Sciatic nerve (tissue), 2 donors: ENCODE measurements at places on chromosomes 7 and 10.
A peak's percentile ranks its signal among the peaks of the same experiment; 100 is the strongest.

- no peak for DNase-seq
Measured at GRCh38 chr7:128383776-128384175, 22.3 kb upstream of the PRRT4 start.

DNA sequence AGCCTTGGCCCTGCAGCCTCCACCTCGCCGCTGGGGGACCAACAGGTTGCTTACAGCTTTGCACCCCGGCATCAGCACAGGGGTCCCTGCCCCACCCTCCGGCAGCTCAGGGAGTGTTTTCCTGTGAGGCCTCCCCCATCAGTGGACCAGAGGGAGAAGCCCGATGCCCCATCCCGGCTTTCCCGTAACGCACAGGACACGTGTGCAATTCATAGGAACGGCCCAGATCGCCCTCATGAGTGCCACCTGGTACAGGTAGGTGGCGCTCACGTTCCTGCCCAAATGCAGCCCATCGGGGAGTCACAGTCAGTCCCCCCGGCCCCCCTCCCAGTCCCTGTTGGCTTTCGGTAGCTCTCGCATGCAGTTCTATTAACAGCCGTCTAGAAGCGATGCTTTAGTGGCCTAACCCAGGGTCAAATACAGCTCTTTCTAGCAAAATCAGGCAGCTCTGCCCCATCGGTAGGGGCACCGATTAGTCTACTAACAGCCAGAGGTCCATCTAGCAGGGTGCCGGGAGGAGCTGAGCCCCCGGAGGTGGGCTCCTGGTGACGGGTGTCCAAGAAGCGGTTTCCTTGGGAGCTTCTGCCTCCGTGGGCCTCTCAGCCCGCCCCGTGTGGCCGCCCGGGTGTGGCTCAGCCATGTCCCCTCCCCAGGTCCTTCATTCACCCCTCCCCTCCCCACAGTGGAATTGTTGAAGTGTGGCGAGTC is 48.4 kb upstream of the GTF2IRD1 start:
- DNase-seq, result no peak

GRCh38 chr10:19847321-19847720 is 31.1 kb downstream of the PLXDC2 start:
- no peak for DNase-seq

GRCh38 chr7:37825038-37825437 is 23.4 kb upstream of the NME8 start:
- no peak for DNase-seq

- no peak for DNase-seq
Measured at GRCh38 chr7:81233208-81233940, 314.5 kb upstream of the SEMA3C start.

DNA sequence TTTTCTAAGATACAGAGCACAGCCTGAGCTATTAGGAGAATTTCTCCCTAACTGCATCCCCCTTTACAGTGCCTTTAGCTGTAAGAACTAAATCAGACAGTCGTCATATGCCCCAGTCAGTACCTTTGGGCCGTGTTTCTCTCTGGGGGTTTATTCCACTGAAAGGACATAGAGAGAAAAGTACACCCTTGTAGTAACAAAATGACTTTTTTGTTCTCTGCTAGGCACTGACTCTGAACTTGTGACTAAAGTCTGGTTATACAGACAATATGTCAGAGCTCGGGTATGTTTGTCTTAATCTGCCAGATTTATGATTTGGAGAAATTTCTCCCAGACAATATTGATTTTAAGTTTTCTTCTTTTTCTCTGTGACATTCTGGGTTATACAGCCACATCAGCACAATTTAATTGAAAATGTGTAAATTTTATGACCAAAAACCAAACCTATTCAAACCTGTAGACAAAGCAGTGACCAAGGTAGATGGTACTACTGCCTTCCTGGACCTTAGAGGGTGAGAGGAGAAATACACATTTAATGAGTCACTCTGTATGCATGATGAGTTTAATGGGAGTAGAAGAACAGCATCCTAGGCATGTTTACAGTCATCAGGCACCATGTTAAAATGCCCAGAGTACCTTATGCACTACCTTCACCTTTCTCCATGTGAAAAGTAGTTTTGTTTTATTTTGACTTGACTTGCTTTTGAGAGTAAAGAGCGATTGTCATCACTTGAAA is 156.1 kb upstream of the PLXDC2 start:
- DNase-seq, result no peak

GRCh38 chr10:110563132-110563531 is 4.4 kb upstream of the SMC3 start:
- DNase-seq, result no peak

- DNase-seq, result no peak
Measured at GRCh38 chr7:147980826-147981813, 609.4 kb upstream of the C7orf33 start.

DNA sequence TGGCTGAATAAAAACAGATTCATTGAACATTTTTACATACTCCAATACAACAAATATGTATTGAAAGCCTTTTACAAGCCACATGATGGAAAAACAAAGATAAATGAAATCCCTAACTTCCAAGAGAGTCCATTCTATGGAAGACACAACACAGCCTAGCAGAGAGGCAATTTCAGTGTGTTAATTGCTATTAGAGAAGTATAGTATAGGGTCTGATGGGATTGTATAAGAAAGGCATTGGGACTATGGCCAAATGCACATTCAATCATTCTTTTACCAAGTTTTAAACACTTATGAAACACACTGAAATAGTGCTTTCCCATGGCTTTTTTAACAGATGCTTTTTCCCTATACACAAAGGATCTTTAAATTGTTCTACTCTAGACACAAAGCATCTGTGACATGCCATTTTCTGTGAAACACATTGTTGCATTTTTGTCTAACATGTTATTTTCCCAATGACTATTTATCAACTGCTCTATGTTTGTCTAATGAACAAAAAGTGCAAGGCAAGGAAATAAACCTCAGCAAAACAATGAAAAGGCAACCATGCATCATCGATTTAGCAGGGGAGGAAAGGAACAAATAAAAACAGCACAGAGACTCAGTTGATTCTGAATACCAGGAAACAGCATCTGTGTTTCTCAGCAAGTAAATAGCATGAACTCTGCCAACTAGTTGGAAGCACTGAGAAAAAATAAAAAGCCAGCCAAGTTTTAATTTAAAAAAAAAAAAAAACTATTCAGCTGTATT is 42.4 kb upstream of the PHYHIPL start:
- DNase-seq, result no peak

GRCh38 chr10:99766302-99766681 is 16.1 kb upstream of the ABCC2 start:
- DNase-seq, result no peak

DNA sequence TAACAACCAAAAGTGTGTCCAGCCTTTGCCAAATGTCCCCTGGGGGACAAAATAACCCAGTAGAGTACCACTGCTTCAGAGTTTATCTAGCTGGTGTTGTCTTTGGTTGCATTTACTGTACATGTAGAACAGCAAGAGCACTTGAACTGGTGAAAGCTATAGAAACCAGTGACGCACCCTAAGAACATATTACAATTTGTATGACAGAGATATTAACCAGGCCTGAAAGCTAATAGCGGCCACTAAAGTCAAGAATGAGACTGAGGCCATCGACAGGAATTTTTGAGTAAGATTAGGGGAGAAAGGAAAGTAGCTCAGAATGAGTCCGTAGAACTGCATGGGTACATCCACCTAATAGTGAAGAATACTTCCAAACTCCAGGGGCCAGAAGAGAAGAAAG is 236.2 kb downstream of the MTERF1 start:
- DNase-seq, result no peak

DNA sequence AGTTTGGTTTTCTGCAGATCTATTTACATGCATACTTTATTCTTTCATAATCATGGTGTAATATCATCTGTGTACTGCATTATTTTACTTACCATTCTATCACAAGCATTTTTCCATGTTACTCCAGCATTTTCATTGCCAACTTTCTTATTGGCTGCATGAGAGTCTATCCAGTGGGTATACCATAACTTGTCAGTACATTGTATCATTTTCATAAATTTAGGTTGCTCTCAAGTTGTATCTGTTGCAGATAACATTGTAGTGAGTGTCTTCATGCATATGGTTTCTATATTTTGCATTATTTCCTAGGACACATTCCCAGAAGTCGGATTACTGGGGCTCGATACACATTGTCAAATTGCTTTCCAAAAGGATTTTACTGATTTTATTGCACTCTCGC is 87.2 kb upstream of the INSYN2A start:
- no peak for DNase-seq

DNA sequence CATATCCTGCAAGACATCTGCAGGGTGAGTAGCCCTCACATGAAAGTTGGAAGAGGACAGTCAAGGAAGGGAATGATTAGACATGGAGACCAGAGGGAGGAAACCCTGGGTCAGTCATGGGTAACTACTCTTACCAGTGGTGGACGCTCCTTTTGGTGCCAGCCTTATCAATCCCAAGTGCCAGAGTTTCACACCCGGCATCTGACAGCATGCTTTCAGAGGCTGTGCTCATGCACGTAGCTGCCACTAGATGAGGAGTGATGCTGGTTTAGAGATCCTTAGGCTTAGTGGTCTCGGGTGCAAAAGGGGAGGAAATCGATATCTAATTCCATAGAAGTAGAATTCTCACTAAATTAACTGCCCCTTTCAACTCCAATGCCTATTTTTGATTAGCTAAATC is 100.8 kb downstream of the PLCE1 start:
- DNase-seq, result no peak

- DNase-seq, result no peak
Measured at GRCh38 chr7:86823769-86824168, 180.1 kb downstream of the GRM3 start.

- DNase-seq, result no peak
Measured at GRCh38 chr7:121574109-121574508, 178.0 kb upstream of the FAM3C start.

DNA sequence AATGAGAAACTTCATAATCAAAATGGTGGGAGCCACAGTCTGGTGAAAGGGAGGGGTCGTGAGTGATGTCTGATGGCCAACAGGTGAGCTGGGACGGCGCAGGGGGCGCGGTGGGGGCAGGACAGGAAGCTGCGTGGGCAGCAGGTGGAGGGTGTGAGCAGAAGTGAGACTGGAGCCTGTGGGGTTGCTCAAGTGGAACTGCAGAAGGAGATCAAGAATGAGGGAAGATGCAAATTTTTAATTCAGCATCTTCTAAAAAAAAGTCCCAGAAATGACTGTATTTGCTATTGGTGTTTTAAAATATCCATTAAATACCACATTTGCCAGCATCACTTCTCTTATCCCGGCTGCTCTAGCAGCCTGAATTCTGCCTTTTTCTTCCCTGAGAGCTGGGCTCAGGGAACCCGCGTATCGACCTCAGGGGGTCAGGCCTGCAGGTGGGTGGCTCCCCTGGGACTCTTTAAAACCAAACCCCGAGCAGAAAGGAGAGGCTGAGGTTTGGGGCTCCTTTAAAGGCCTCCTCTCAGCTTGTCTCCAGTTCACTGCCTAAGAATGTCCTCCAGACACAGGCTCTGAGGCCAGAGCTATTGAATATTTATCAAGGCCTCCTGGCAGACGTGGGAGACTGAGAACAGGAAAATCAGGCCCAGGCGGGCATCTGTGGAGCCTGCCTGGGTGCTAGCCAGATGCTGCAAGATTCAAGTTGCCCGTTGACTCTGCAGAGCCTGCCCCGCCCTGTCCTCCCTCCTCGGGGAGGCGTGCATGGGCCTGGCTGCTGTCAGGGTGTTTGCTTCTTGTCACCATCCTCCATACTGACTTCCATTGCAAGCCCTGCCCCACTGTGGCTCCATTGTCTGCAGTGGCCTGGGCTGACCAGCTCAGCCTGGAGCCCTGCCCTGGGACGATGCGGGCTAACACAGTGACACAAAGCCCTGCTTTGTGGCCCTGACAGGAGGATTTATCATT is 53.9 kb downstream of the SYPL1 start:
- peak; percentile 71 for DNase-seq

- no peak for DNase-seq
Measured at GRCh38 chr7:103637726-103638125, 191.7 kb upstream of the SLC26A5 start.

GRCh38 chr7:120169996-120170783 is 102.8 kb upstream of the KCND2 start:
- no peak for DNase-seq

DNA sequence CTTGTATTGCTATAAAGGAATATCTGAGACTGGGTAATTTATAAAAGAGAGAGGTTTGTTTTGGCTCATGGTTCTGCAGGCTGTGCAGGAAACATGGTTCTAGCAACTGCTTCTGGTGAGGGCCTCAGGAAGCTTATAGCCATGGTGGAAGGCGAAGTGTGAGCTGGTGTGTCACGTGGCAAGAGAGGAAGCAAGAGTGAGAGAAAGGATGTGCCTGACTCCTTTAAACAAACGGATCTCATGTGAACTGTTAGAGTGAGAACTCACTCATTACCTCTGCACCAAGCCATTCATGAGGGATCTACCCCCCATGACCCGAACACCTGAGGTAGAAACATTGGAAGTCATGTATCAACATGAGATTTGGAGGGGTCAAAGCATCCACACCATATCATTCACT is 7.7 kb upstream of the ITPRIP start:
- no peak for DNase-seq

DNA sequence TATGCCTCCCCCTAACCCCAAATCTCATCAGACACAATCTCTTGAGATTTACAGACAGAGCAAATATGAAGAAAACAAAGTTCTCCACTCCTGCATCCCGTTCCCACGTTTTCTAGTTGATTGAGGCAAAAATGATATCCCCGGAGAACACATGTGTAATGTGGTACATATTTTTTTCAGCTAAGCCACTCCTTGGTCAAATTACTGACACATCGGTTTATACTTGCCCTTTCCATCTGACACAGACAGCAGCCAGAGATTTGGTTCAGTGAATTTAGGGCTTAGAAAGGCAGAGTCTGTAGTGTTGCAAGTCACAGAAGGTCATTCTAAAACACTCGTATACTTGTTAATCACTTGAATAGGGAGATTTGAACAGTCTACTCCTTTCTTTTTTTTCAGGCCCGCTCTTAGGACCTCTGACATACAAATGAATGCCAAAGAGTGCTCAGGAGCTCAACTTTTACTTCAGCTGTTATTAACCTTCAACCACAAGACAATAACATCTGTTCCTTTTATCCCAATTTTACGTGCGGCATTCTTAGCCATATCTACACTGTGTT is 1.8 kb upstream of the DDX50 start:
- DNase-seq, result no peak
